ENCODE measurements at places on chromosomes 7 and 10. TPM values are rescaled to one million over a fixed set of nuclear protein-coding genes. Genes with fewer than 3 reads are reported as not detected.

The FAM25A gene
- not detected for total RNA-seq

The FAM180A gene
- not detected for total RNA-seq

The GPR37 gene
- 0.53 TPM for total RNA-seq

The LEP gene
- not detected for total RNA-seq
